Right atrium auricular region (tissue), 2 donors: ENCODE measurements at places on chromosomes 7 and 10. TPM values are rescaled to one million over a fixed set of nuclear protein-coding genes. Genes with fewer than 3 reads are reported as not detected.

GRCh38 chr10:86709396-86710185, 41.3 kb downstream of the LDB3 start:
- DNase-seq: no peak

DNA sequence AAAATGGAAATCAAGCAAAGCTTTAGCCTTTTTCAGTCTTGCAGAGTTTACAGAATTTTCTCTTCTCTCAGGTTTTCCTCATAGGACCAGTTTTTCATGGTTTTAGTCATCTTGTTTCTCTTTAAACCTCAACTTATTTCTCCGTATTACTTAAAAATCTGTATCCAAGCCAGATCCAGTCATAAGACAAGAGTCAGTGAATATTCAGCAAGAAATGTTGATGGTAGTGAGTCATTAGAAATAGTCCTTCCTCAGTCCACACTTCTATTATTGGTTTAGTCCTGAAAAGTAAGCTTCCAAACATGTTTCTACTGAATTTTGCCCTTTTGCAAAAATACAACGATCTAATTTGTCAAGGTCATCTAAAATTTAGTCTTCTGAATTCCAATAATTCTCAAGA, 107.0 kb downstream of the VIM start:
- DNase-seq: no peak

DNA sequence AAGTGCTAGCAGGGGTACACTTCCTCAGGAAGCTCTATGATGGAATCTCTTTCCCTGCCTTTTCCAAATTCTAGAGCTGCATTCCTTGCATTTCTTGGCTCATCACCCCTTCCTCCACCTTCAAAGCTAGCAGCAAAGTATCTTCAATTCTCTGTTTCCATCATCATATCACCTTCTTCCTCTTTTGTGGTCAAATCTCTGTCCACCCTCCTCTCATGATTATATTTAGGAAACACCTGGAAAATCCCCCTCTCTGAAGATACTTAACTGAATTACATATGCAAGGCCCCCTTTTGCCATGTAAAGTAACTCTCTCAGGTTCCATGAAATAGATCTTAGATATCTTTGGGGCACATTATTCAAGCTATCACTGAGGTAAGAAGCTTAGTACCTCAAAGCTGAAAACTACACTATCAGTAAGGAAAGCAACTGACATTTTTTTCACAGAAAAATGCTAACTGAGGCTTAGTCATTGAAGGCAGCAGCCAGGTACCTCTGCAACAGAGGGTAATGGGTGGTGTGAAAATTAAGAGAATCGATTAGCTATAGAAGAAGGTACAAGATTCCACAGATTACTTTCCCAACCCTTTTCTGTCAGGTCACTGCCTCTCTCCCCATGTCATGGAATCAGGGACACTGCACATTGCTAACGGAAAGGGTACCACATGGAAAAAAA, 197.3 kb downstream of the MACC1 start:
- no peak for DNase-seq

The NPSR1 gene
- not detected for total RNA-seq

The UCMA gene
- total RNA-seq: not detected

GRCh38 chr7:87110778-87111177, 41.5 kb upstream of the DMTF1 start:
- no peak for DNase-seq

DNA sequence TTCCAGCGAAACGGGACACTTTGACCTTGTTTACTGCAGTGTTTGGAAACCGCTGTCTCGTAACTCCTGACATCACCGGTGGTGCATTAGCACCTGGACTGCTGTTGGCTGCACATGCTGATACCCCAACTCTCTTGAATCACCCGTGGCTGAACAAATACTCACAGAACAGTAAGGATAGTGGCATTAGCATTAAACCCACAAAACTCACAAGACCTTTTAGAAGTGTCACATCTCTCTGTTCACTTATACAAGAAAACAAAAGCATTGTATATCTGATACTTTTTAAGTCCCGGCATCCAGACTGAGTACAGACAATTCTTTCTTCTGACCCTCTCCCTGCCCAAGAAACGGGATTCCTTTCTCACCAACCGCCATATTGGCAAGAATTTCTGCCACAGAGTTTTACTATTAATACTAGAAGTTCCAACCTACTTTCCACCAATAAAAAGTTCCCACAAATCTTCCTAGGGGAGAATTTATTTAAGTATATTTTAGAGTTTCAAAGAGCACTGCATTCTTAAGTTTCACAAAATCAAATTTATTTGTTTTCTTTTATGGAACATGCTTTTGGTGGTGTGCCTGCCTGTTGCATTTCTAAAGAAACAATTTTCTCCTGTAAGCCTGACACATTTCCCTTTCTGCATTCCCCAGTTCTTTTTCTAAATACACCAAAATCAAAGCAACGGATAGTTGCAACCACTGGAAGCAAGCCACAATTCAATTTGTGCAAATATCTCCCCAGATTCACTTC, 208.4 kb upstream of the KLF14 start:
- DNase-seq: no peak

The C7orf57 gene
- total RNA-seq: not detected

The ADARB2 gene
- 0.33 TPM for total RNA-seq

The CNTNAP2 gene
- 1.7 TPM for total RNA-seq
